ENCODE measurements at places on chromosomes 1 and 21.
A peak's percentile ranks its signal among the peaks of the same experiment; 100 is the strongest.

GRCh38 chr1:46708121-46708520 lies 10.8 kb downstream of the EFCAB14 start:
- no peak for DNase-seq

GRCh38 chr1:111032295-111032897 lies 68.7 kb upstream of the LRIF1 start:
- DNase-seq = peak; percentile 43

- no peak for DNase-seq
Measured at GRCh38 chr1:33446590-33446989, 15.7 kb upstream of the PHC2 start.

DNA sequence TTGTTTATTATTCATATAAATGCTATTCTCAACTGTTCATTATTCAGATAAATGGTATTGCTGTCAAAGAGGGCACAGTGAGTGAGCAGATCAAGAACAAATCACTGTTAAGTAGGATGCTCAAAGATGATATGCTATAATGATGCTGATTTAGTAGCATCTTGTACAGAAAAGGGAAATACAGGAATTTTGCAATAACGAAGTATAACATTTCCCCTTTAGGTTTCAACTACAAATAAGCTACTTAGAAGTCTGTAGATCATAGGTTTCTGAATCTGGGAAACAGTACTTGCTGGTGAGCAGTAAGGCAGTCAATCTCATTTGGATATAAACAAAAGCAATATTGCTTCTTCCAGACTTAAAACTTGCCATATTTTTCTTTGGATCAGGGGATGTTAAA lies 27.3 kb upstream of the RCOR3 start:
- no peak for DNase-seq

DNA sequence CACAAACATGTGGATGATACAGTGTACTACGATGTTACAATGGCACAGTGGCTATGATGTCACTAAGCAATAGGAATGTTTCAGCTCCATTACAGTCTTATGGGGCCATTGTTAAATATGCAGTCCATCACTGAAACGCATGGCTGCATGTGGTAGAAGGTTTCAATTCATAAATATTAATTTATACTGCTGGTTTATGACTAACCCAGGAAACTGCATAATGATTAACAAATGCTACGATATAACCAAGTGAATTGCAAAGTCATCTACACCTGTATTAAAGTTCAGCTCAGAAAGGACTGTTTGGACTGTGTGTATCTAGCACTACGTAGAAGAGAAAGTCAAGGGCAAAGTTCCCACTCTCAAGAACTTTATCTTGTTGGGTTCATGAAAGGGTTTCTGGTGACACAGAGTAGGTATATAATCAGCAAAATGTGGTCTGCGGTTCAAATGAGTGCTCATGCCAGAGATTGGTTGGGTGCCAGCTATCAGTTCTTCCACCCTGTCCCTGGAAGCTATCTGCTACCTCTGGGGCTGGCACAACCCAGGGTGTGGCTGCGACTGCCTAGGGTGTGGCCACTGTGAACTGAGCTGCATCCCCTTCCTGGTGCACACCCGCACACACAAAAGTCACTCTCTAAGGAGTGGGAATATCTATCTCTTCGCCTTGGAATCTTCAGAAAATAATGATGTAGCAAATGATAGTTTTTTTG lies 14.8 kb downstream of the MGST3 start:
- peak; percentile 88 for DNase-seq

DNA sequence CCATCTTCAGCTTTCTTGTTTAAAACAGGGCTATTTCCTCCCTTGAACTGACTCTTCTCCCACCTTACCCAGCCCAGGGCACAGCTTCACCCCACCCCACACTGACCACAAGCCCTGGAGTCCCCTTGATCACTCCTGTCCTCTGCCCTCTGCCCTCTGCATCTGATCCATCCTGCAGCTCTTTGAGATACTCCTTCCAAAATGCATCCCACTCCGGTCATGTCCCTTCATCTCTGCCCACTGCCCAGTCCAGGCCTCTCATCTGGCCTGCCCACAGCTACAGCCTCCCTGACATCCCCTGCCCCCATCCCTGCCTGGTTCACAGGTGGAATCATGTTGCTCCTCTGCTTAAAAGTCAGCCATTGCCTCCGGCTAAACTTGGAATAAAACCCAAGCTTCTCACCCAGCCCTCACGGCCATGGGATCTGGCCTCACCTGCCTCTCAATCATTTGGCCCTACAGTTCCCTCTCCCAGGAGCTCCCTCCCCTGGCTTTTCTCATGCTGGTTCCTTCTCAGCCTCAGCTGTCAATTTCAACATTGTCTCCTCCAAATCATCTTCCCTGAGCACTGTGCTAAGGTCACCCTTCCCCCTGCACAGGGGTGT lies 202.0 kb downstream of the MATN1 start:
- no peak for DNase-seq

DNA sequence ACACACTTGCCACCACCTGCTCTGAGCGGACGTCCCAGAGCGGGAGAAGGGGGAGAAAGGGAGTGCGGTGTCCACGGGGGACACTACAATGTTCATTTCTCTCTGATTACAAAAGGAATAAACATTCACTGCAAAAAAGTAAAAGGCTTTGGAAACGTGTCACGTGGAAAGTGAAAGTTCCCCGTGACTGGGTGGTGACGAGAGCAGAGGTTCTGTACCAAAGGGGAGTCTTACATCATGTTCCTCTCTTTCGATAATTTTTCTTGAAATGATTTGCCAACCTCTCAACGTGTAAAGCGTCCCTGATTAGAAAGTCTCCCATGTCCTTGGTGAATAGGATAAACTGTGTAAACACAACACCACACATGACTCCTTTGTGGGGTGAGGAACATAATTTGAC lies 22.0 kb upstream of the PRDM15 start:
- no peak for DNase-seq

DNA sequence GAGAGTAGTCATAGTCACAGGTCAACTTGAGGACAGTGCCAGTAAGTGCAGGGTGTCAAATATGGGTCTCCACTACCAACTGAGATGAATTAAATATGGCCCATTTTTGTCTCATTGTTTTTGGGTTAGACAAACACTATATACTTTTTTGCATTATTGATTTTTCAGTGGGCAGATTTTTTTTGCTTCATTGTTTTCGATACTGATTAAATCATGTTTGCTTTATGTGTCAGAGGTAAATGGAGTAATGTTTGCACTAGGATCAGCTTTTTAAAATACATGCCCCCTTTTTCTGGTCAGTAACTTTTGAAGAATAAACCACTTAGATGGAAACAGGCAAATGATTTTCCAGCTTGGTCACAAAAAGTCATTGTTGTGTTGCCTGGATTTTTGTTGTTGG lies 199.0 kb downstream of the USH2A start:
- DNase-seq = no peak

- no peak for DNase-seq
Measured at GRCh38 chr1:152933196-152933595, 13.8 kb upstream of the SPRR5 start.

GRCh38 chr1:157773493-157774350 lies 3.2 kb downstream of the FCRL2 start:
- no peak for DNase-seq

DNA sequence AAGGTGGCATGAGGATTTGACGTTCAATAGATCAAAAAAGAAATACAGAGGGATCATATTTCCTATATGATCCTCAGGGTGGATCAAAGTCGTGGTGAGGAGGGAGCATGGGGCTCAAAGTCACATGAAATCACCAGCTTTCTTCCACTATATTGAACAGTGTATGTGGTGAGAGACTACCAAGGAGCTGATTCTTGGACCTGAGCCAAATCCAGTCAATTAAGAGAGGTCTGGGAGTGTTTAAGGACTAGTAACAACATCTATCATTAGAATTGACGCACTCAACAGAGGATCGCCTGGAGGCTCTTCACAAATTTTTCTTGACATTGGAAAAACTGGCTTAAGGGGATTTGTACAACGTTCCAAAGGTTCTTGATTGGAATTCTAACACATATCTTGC lies 267.7 kb upstream of the PROX1 start:
- DNase-seq = no peak

DNA sequence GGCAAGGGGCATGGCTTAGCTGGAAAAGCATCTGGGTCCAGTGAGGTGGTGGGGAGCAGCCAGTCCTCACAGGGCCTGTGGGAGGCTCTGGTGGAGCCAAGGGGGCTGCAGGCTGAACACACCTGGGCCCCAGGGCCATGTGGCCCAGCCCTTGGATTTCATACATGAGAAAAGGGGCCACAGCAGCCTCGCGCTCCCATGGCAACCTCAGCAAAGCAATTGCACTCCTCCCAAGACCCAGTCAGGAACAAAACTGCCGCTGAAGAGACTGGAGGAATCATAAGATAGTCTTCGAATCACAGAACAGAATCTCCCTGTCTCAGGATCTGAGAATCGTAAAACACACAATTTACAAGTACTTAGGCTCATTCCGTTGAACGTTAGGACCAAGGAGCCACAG lies 24.6 kb downstream of the LRP8 start:
- DNase-seq = no peak

DNA sequence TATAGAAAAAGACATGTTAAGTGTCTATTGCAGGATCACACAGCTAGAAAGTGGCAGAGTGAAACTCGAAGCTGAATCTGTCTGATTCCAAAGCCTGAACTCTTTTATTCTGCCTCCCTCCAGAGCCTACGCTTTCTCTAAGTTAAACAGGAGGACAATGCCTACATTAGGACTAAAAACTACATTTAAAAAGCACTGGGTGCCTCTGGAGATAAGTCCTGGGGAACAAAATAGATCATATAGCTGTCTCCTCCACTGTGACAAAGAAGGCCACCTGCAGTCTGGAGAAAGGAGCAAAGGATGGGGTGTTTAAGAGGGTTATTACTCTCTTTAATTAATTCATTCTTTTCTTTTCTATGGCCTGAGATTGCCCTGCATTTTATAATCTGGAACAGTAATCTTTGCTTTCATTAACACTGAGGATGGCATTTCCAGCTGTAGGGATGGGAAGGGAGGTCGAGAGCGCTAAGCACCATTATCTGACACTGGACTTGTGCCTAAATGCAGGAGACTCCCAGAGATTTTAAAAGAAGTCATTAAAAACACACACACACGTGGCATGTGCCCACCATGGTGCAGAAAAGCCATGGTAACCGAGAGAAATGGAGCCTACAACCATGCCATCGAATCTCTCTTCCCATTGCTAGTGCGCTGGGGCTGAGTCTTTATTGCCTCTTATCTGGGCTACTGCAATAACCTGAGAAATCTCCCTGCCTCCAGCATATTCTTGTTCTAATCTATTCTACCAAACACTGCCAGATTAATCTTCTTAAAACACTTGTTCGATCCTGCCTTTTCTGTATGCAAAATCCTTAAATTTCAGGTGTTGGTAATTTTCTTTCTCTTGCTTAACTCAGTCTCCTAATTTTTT lies 92.2 kb downstream of the PLXNA2 start:
- DNase-seq = no peak

DNA sequence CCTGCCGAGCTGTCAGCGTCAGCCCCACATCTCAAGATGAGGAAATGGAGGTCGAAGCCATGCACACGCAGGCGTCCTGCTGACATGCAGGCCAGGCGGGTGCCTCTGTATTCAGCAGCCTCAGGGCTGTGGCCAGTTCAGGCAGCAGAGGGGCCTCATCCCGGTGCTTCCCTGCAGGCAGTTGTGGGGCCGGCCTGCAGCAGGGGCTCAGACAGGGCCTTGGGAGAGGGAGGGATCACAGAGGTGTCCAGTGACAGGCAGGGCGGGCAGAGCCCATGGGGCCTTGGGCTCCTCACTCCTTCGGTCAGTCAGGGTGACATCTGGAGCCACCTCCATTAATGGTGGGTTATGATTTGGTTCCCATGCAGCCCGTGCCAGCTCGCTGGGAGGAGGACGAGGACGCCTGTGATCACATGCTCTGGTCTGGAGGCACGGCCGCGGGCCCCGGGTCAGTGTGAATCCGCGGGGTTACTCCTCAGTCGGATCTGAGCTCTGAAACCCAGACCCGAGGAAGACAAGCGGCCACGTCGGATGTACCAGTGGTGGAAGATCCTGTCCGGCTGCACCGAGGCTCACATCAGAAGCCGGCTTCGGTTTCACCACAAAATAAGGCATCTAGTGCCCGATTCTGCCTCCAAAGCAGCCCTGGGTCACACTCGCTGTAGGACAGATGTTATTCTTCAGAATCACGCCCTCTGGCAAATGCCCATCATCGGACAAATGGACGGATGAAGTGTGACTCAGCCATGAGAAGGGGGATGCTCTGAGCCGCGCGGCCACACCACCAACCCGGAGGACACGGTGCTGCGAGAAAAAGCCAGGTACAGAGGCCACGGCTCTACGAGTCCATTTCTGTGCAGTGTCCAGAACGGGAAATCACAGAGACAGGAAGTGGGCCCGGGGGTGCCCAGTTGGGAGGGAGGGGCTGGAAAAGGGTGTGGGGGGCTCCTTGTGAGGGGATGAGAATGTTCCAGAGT lies 33.4 kb downstream of the KRTAP10-1 start:
- no peak for DNase-seq

DNA sequence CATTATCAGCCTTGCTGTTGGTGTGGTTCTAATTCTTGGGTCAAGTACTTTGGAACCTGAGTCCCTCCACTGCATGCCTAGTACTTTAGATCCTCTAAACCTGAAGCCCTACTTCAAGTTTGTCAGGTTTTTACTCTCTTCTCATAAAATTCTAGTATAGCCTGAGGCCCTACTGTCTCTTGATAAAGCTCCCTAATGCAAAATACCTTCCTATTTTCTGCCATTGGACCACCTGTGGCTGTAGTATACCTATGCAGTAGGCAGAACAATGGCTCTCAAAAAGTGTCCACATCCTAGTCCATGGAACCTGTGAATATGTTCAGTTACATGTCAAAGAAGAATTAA lies 47.5 kb upstream of the NEK7 start:
- DNase-seq = no peak

GRCh38 chr1:61327436-61327835 lies 245.1 kb downstream of the NFIA start:
- DNase-seq = no peak
